ENCODE measurements at places on chromosomes 11 and 22.

DNA sequence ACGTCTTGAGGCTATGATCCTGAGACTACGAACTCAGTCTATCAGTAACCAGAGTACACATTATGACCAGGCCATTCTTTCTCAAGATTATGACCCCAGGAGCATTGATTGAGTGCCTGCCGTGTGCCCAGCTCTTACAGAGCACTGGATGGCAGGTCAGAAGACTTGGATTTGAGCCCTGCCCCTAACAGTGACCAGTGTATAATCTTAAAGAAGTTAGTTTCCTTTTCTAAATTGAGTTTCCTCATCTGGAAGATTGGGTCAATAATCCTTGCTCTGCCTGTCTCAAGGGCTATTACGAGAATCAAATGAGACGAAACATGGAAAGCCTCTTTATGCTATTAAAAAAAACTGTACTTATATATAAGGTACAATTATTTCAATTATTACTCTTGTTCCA, 38.2 kb downstream of the SLCO2B1 start:
- H3K36me3 ChIP-seq = no peaks in the 10 kb centered on the region
- H3K27me3 ChIP-seq = no peaks in the 10 kb centered on the region
- no peak overlapping the region for H3K27ac ChIP-seq
- no peaks in the 10 kb centered on the region for H3K4me1 ChIP-seq
- no peak overlapping the region for H3K4me3 ChIP-seq

DNA sequence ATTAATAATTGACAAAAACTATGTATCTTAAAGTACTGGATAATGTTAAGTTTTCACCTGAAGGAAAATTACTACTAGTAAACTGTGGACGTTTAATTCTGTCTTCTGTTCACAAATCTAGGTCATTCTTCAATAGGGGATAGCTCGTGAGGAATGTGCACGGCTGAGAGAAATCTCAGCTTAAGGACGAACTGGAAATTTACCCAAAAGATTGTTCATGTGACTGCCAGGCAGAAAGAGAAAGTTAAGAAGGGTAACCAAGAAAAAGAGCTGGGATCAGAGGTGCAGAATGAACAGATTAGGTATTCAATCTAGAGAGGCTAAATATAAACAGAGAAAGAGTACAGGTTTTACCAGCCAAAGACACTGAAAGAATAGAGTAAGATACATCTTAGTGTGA, 245.3 kb downstream of the CASP12 start:
- no peaks in the 10 kb centered on the region for H3K4me1 ChIP-seq
- DNase-seq = no peak
- H3K27me3 ChIP-seq = no peaks in the 10 kb centered on the region

GRCh38 chr11:131694526-131695424, 324.4 kb downstream of the NTM start:
- no peaks in the 10 kb centered on the region for H3K27me3 ChIP-seq
- no peak overlapping the region for H3K27ac ChIP-seq
- H3K4me3 ChIP-seq = no peak overlapping the region
- H3K4me1 ChIP-seq = no peaks in the 10 kb centered on the region
- no peaks in the 10 kb centered on the region for H3K36me3 ChIP-seq
- peak; percentile 77 for DNase-seq

DNA sequence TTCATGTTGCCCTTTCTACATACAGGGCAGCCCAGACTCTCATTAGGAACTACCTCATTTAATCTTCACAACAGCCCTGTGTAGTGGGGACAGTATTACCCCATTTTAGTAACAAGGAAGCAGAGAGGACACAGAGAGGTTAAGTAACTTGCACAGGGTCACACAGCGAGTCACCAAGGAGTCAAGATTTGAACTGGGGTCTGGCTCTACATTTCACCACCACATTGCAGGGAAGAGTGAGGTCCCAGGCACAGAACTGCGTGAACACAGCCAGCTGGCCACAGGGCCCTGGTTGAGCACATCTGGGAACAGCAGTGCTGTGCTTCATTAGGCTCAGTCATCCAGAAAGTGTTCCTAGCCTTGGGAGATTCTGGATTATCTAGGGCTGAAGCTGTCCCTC, 45.4 kb upstream of the ISX start:
- no peak for DNase-seq
- H3K4me1 ChIP-seq = no peaks in the 10 kb centered on the region
- no peak overlapping the region for H3K4me3 ChIP-seq
- H3K27me3 ChIP-seq = no peaks in the 10 kb centered on the region
- H3K27ac ChIP-seq = no peak overlapping the region
- H3K36me3 ChIP-seq = no peaks in the 10 kb centered on the region

DNA sequence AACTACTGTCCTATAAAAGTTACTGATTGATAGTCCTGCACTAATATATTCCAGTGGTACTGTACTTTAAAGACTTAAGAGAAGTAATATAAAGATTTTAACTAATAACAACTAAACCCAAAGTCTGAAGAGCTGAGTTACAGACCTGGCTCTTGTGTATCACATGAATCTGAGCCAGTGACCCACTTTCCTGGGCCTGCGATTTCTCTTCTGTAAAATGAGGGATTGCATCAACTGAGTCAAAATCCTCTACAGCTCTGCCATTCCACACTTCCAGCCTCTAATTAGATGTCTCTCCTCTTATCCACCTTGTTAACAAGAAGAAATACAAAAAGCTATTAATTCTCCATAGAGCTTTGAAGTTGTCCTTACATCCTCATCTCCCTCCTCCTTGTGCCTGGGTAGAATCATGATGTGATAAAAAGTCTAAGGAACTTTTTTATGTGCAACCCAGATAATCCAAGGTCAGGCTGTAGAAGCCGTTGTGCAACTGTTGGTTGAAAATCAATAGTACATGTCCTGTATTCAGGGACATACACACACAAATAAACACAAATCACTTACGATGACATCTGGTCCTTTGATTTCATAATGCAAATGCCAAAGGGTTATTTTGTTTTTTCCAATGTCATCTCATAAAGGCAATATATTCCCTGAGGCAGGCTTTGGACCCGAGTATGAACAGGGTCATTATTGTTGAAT, 410.3 kb downstream of the KCNA4 start:
- no peaks in the 10 kb centered on the region for H3K36me3 ChIP-seq
- H3K27ac ChIP-seq = no peak overlapping the region
- H3K27me3 ChIP-seq = no peaks in the 10 kb centered on the region
- no peaks in the 10 kb centered on the region for H3K4me1 ChIP-seq
- DNase-seq = no peak

DNA sequence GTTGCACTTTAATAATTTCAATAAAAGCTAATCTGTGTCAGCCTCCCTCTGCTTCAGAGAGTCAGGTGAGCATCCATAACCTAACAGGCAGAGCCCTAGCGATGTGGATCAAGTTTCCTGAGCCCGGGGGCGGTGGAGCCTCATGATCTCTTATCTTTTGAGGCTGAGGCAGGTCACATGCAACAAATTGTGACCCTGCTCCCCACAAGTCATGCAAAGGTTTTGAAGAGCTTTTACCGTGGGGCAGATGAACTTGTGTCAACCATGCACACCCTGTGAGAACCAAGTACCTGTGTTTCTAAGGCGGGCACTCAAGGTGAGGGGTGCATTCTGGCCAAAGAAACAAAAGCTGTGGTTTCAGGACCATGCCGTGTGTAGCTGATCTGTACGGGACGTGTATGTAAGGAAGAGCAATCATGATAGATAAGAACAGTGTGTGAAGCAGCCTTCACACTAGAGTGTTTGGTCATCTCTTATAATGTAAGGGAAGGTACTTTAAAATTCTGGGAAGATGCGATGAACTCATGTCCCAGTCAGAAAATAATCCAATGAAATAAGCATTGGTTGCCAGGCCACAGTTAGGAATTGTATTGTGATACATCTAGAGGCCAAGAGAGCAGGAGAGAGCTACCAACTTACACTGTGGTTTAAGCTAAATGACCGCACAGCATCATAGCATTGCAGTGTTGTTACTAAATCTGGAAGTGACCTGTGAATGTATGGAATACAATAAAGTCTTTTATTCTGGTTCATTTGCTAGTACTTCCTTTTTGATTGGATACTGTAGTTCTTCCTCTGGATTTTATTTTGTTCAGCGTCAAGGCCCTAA, 49.8 kb downstream of the DKK3 start:
- no peak for DNase-seq
- H3K27ac ChIP-seq = no peak overlapping the region
- H3K36me3 ChIP-seq = peaks cover 11% of the 10 kb centered on the region
- H3K27me3 ChIP-seq = no peaks in the 10 kb centered on the region
- peaks cover 21% of the 10 kb centered on the region for H3K4me1 ChIP-seq

GRCh38 chr11:79206951-79207350, 233.9 kb downstream of the TENM4 start:
- no peaks in the 10 kb centered on the region for H3K4me1 ChIP-seq
- H3K36me3 ChIP-seq = no peaks in the 10 kb centered on the region
- H3K4me3 ChIP-seq = no peak overlapping the region
- DNase-seq = no peak
- no peaks in the 10 kb centered on the region for H3K27me3 ChIP-seq
- H3K27ac ChIP-seq = no peak overlapping the region

DNA sequence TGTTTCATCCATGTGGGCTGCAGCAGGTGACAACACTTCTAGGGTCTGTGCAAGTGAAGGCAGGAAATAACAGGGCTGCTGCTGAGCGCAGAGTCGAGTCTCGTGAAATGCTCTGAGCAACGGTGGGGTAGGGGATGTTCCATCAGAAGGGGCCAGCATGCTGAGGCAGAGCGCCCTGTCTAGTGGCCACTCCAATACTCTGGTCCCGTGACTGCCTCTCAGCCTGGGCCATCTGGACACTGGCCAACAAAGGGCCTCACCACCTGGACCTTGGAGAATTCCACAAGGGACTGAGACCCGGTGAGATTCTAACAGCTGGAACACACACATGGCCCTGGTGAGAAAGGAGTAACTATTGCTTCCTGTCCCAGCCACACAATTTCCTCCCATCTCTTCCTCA, 375.7 kb downstream of the SHANK2 start:
- H3K4me1 ChIP-seq = no peaks in the 10 kb centered on the region
- no peak overlapping the region for H3K27ac ChIP-seq
- DNase-seq = no peak
- H3K4me3 ChIP-seq = no peak overlapping the region
- H3K27me3 ChIP-seq = no peaks in the 10 kb centered on the region

- no peak overlapping the region for H3K27ac ChIP-seq
- H3K4me1 ChIP-seq = no peaks in the 10 kb centered on the region
- H3K36me3 ChIP-seq = no peaks in the 10 kb centered on the region
- DNase-seq = no peak
- no peaks in the 10 kb centered on the region for H3K27me3 ChIP-seq
Observed at GRCh38 chr11:131099013-131099412, 182.7 kb upstream of the SNX19 start.

DNA sequence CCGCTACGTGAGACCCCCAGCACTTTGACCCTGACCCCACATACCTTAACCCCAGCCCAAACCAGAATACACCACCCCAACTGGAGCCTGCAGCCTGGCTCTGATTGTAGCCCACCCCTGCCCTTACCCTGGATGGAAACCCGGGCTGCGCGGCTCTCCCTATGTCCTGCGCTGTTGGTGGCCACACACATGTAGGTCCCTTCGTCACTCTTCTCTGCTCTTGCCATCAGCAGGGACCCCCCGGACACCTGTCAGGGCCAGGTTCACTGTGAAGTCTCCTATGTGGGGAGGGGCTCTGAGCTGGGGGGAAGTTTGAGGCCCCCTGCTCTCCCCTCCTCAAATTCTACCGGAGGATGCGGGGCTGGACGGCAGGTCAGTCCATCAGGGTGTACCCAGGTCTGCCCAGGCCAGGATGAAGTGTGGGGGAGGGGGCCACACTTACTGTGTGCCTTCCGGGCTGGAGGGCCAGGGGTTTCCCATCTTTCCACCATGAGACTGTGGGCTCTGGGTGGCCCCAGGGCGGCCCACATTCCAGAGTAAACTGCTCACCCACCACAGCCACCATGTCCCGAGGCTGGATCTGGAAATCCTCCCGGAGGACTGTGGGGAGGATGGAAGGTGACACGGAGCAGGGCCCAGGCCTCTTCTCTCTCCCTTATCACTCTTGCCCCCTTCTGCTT, 1.5 kb downstream of the ROBO4 start:
- H3K4me3 ChIP-seq = no peak overlapping the region
- DNase-seq = no peak

DNA sequence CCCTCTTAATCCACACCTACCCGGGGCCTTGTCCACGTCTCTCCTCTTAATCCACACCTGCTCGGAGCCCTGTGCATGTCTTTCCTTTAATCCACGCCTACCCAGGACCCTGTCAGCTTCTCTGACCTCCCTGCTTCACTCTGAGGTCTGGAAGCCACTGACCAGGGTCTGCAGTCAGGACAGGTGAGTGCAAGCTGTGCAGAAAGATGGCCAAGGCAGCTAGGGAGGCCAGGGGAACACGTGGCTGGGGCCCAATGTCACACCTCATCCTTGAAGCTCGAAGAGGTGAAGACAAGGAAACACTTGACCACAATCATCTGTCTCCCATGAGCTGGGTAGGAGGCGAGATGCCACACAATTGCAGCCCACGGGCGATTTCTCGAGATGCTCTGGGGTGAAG, 1516.9 kb downstream of the BRD1 start:
- no peaks in the 10 kb centered on the region for H3K27me3 ChIP-seq
- H3K4me1 ChIP-seq = no peaks in the 10 kb centered on the region
- no peak overlapping the region for H3K4me3 ChIP-seq
- no peak overlapping the region for H3K27ac ChIP-seq
- H3K36me3 ChIP-seq = no peaks in the 10 kb centered on the region

GRCh38 chr11:74703211-74703610, 28.0 kb downstream of the CHRDL2 start:
- no peaks in the 10 kb centered on the region for H3K27me3 ChIP-seq
- no peak overlapping the region for H3K27ac ChIP-seq
- DNase-seq = no peak
- H3K4me1 ChIP-seq = no peaks in the 10 kb centered on the region

DNA sequence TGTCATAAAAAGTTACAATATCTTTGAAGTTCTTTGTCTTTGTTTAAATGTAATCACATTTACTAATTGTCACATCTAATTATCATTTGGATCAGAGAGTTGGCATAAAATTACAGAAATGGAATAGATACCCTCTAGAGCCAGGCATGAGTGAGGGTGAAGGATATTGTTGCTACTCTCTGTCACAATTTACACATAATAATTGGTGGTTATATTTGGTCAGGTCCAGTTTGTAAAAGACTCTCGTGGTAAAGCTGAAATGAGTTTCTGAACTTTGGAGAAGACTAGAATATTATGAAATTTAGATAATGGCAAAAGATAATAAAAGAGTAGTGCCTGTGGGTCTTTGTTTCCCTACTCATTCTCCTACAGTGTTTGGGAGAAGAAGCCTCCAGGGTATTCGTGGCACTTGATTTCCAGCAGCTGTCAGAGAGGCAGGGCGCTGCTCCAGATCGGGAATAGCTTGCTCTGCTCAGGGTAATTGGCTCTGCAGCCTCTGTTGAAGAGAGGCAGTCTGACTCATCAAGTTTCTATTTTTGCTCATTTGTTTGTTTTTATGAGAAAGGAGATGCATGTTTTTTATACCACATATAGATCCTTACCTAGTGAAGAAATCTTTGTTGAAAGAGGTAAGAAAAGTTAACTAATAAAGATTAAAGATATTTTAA, 349.9 kb downstream of the CNTN5 start:
- DNase-seq = no peak
- no peak overlapping the region for H3K4me3 ChIP-seq
- no peaks in the 10 kb centered on the region for H3K36me3 ChIP-seq
- no peaks in the 10 kb centered on the region for H3K4me1 ChIP-seq
- no peak overlapping the region for H3K27ac ChIP-seq

- no peaks in the 10 kb centered on the region for H3K4me1 ChIP-seq
- H3K4me3 ChIP-seq = no peak overlapping the region
- H3K27ac ChIP-seq = no peak overlapping the region
- no peaks in the 10 kb centered on the region for H3K27me3 ChIP-seq
Observed at GRCh38 chr11:61532134-61533038, 23.8 kb downstream of the LRRC10B start.

- H3K27ac ChIP-seq = peak overlapping the region; percentile 84
- peaks cover 39% of the 10 kb centered on the region for H3K4me1 ChIP-seq
- no peaks in the 10 kb centered on the region for H3K36me3 ChIP-seq
- no peak overlapping the region for H3K4me3 ChIP-seq
- DNase-seq = no peak
- no peaks in the 10 kb centered on the region for H3K27me3 ChIP-seq
Observed at GRCh38 chr11:122741613-122742300, 86.2 kb downstream of the UBASH3B start.
